Glutamatergic neuron (in vitro differentiated cells): ENCODE measurements at places on chromosomes 3 and 15. TPM values are rescaled to one million over a fixed set of nuclear protein-coding genes. Genes with fewer than 3 reads are reported as not detected.

The KCNMB2 gene
- 0.47 TPM for total RNA-seq

The CASR gene
- not detected for total RNA-seq

The SLC12A6 gene
- total RNA-seq, result 43.3 TPM

The TMEM108 gene
- total RNA-seq, result 9.0 TPM

The SLC51A gene
- not detected for total RNA-seq

The MAP1A gene
- total RNA-seq, result 301 TPM

The ATP10A gene
- total RNA-seq, result not detected

The STRA6 gene
- total RNA-seq, result 8.4 TPM

The ACTRT3 gene
- total RNA-seq, result 1.8 TPM

The KIF9 gene
- 2.4 TPM for total RNA-seq

The CYP11A1 gene
- not detected for total RNA-seq

The GPR27 gene
- 4.7 TPM for total RNA-seq

The NME9 gene
- 0.47 TPM for total RNA-seq

The GPX1 gene
- total RNA-seq, result 239 TPM

The ATP13A4 gene
- 0.93 TPM for total RNA-seq

The A4GNT gene
- total RNA-seq, result not detected

The GOLGA6A gene
- 0.83 TPM for total RNA-seq

The MINAR1 gene
- 8.5 TPM for total RNA-seq

The TM4SF18 gene
- not detected for total RNA-seq

The RARRES1 gene
- 1.7 TPM for total RNA-seq
